ENCODE measurements at places on chromosomes 4 and X.
A peak's percentile ranks its signal among the peaks of the same experiment; 100 is the strongest.

DNA sequence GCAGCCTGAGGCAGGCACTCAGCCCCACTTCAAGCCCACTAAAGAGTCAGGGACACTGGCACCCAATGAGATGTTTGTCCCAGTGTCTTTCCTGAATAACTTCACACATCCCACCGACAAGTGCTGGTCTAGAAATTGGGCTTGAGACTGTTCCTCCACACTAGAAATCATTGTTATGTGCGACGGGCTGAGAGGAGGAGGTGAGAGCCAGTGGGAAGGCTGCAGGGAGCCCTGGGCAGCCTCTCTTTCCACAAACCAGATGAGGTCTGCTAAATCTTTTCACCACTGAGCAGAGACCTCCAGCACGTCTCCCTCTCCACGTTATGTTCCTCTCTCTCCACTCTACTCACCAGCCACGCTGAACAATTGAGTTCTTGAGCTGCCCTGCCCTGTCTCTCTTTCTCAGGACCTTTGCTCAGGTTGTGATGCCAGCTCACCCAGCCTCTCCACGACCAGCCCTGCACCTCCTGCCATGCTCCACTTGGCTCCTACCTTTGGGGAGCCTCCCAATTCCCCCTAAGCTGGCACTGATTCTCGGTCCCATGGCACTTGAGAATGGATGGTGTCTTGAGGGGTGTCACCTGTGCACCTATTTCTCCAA lies 8.4 kb downstream of the SCD5 start:
- no peak for DNase-seq

GRCh38 chr4:188781655-188782054 lies 642.4 kb downstream of the TRIML1 start:
- DNase-seq, result no peak

DNA sequence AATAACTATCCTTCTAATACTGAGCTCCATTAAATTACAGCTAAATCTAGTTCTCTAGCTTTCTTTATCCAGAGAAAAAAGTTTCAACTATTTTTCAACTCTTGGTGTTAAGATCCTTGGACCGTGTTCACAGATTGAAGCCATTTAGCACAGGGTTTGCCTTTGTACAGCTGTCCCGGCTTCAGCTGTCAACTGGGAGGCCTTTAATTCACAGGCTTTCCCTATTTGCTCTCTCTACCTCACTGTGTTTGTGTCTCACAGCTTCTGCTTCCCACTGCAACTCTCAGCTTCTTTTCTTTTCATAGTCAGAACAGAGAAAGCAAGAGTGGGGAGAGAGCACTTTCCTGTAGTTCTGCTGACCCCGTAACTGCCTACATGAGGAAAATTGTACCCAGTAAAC lies 76.9 kb upstream of the SMAD1 start:
- DNase-seq, result no peak

DNA sequence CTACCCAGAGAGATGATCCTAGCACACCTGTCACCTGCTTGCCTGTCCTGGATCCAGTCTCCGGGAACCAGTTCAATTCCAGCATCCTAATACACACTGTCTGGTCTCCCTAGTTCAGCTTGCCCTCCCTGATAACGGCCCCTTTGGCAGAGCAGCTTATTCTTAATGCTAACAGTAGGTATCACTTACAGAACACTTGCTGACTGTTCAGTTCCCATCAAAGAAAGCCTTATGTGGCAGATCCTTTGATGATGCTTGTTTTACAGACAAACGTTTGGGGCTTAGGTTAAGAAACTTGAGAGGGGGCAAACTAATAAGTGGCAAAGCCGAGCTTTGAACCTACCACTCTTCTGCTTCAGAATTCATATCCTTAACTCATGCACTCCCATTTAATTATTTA lies 890 bp downstream of the RASSF6 start:
- DNase-seq, result no peak

DNA sequence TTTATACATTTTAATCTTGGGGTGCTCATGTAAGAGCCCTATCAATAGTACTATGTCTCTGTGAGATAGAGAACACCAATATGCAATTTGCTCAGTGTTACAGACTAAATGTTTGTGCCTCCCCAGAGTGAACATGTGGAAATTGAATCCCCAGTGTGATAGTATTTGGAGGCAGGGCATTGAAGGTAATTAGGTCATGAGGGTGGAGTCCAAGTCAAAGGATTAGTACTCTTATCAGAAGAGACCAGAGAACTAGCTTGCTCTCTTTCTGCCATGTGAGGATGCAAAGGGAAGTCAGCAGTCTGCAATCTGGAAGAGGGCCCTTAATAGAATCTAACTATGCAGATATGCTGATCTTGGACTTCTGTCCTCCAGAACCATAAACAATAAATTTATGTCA lies 1317.0 kb downstream of the STIM2 start:
- no peak for DNase-seq

DNA sequence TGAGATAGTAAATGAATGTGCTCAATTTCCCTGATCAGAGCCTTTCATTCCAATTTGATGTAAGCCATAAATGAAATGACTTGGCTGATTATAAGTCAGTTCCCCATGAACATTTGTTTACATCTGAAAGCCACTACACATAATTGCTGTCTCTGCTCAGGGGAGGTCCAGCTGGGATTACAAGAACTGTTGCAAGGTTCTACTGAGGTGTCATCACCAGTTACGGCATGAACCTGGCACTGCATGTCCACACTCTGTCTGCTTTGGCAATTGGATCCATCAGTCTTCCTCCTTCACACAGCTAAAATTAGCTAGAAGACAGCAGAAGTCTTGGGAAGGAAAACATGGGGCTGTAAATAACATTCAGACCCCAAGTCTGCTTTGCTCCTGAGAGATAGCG lies 12.8 kb upstream of the MBNL3 start:
- DNase-seq, result no peak

GRCh38 chr4:15109600-15109999 lies 107.3 kb downstream of the CPEB2 start:
- no peak for DNase-seq

- DNase-seq, result no peak
Measured at GRCh38 chr4:184337907-184338306, 120.2 kb upstream of the ENPP6 start.

- DNase-seq, result no peak
Measured at GRCh38 chrX:68431836-68432235, 1.5 kb downstream of the OPHN1 start.

- DNase-seq, result peak; percentile 39
Measured at GRCh38 chrX:3743801-3744439, 30.5 kb upstream of the PRKX start.

DNA sequence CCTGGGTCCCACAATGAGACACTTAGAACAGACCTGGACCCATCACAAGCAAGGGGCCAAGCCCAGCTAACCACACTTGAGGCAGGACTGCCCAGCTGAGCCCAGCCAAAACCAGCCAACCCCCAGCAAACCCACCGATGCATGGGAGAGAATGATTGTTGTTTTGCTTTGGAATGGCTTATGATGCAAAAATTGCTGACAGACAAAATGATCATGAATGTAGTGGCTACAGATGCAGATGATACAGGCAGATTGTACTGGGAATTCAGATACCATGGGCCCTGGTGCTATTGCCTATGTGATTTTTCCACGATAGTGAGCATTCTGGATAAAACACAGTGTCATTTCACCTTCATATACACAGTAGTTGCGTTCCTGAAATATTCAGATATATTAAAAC lies 9.0 kb upstream of the ZCCHC4 start:
- DNase-seq, result no peak

DNA sequence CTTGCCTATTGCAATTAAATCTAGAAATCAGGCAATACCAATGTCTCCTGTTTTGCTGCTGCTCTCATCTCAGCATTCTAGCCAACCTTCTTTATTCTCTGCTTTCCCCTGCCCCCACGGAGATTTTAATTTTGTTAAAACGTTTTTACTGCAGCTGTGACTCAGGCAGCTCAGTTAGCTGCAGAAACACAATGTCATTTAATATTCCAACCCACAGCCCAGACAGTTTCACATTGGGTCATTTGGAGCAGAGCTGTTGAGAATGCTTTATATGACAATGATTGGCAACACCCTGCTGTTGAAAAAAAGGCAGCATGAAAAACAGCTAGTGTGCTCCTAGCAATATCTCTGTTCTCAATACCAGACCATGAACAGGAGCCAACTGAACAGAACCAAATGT lies 12.6 kb upstream of the SLC10A4 start:
- no peak for DNase-seq

DNA sequence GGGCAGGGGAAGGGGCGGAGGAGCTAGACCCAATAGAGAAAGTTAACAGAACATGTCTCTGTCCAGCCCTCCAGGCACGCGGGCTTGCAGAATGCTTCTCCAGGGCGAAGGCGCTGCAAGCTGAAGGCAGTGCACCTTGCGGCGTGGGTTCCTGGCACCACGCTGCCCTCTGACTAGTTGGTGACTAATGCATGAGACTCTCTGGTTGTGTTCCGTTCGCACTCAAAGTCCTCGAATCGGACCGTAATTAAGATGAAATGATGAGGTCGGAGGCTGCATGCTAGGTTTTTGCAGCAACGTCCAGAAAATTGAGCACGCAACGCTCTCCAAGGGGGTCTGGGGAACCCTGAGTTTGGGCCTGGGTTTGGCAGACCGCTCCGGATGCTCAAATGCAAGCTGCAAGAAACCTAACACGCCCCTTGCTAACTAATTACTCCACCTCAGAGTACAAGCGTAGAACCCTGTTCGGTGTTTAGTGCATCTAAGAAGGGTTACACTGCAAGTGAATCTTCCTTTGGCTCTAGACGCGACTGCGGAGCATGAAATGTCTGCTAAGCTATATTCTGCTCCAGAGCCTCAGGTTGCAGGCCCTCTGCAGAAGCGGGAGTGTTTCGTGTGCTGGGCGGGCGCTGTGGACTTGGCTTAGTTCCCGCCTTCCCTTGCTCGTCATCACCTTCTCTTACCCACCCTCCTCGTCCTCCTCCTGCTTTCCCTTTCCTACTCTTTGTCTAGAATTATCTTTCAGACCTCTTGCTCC lies 57.1 kb upstream of the NKAP start:
- no peak for DNase-seq

DNA sequence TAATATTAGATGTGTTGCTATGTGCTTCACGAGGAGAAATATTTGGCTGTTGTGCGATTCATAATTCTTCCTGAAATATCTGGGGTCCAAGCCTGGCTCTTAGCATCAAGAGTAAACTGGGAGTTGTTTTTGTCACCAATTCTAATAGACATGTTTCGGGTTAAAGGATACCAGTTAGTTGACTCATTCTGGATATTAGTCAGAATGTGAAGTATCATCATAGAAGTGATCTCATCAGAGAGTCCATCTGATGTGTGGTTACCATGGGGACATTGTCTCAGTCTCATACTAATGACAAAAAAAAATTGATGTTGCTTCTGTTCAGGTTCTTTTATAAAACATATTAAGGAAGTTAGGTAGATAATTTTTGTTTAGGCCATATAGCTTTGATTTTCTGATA lies 57.2 kb upstream of the MTMR1 start:
- DNase-seq, result no peak

DNA sequence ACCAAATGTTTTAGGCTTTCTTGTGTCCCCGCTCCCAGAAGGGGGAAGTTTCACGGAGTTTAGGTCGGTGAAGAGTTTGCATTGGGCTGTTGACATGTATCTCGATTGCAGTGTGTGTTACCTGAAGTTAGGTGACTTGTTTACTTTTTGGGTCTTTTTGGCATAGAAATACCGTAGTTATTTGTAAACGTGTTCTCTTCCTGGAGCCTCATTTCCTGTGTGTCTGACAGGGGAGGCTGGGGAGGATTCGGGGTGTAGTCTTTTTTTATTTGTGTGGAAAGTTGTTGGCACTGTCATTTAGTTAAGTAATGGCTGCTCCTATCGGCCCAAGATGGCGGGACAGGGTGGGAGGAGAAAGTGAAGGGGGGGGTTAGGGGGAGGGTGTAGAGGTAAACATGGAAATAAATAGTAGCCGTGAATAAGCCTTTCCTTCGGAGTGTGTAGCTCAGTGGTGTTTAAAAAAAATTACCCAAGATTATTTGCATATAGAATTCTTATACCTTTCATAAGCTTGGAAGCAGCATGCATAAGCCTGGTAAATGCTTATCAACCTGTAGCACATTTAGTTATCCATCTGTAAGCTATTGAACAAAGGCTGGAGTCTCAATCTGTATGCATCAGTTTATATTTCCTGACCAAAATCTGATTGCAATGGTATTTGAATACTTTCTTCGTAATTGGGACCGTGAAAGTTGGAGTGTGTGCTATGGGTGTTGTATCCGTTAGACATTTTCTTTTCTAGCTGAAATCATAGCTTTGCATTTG lies 1.6 kb downstream of the KDM6A start:
- DNase-seq, result peak; percentile 36

- DNase-seq, result no peak
Measured at GRCh38 chrX:66602381-66602938, 36.4 kb downstream of the EDA2R start.

GRCh38 chr4:71495454-71495853 lies 156.6 kb downstream of the SLC4A4 start:
- DNase-seq, result no peak

GRCh38 chrX:74242050-74242449 lies 61.9 kb upstream of the ZCCHC13 start:
- DNase-seq, result no peak

- DNase-seq, result no peak
Measured at GRCh38 chrX:109709129-109709631, 23.9 kb downstream of the ACSL4 start.

DNA sequence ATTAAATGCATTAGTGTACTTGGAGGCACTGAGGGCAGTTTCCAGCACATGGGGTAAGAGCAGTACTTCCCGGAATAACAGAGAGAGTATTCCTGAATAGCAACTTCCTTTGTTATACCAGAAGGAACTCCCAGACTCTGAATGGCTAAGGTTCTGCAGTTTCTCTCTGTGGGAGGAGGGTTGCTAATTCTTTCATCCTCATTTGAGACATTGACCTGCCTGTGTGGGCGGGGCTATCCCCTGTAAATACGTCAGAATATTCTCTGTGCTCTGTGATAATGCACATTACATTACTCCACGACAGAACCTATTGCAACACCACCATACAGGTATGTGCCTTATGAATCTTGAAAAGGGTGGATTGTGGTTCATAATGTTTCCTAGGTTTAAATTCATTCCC lies 52.7 kb downstream of the SPINK2 start:
- no peak for DNase-seq

DNA sequence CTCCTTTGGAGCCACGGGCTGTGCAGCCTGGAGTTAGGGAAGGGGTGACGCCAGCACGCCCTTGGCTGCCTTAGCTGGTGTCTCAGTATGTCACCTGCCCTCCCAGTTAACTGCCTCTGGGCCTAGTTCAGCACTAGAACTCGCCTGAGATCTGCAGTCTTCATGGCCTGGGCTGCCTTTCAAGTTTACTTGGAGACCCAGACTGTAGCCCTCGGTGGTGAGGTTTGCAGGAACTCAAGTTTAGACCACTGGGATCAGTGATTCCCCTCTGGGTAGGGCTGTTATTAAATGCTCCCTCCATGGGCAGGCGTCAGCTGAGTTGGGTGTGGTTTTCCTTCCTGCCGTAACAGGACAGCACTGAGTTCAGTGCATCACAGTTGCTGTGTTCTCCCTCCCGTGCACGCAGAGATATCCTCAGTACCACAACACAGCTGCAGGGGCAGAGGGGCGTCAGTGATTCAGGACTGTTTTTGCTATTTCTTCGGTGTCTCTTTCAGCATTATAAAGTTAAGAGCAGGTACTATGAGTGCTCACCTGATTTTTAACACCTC lies 30.5 kb downstream of the PLAC8 start:
- DNase-seq, result peak; percentile 37

- DNase-seq, result no peak
Measured at GRCh38 chrX:9957743-9958142, 9.4 kb upstream of the CLDN34 start.

All from T-helper 9 cell (primary cell).